Activated naive CD4-positive, alpha-beta T cell treated with anti-CD3 and anti-CD28 coated beads, Interleukin-2, amount 50 U/mL, for 16 hours (primary cell): ENCODE measurements at places on chromosomes 16 and 17.

DNA sequence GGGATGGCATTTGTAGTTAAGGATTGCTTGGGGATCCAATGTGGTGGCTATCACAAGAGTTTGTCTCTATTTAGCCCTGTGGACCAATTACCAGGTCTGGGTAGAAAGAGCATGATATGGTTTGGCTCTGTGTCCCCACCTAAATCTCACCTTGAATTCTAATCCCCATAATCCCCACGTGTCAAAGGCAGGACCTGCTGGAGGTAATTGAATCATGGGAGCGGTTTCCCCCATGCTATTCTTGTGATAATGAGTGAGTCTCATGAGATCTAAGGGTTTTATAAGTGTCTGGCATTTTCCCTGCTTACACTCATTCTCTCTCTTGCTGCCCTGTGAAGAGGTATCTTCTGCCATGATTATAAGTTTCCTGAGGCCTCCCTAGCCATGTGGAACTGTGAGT is 86.4 kb upstream of the HS3ST4 start:
- no peak for DNase-seq

DNA sequence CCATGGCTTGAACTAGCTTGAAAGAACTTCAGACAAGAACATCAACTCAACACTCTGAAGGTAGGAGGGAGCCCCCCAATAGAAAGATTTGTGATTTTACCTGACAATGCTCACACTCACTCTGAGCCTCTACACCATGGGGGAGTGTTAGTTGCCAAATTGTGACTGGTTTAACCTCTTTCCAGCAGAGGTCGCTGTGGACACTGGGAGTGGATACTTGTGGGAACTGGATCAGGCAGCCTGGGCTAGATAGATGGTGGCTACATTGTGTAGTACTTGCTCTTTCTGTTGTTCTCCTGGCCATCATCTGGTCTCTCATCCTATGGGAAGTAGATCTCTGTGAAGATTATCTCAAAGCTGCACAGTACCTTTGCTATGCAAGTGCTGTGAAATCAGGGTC is 2.9 kb downstream of the SMPD3 start:
- DNase-seq: no peak

DNA sequence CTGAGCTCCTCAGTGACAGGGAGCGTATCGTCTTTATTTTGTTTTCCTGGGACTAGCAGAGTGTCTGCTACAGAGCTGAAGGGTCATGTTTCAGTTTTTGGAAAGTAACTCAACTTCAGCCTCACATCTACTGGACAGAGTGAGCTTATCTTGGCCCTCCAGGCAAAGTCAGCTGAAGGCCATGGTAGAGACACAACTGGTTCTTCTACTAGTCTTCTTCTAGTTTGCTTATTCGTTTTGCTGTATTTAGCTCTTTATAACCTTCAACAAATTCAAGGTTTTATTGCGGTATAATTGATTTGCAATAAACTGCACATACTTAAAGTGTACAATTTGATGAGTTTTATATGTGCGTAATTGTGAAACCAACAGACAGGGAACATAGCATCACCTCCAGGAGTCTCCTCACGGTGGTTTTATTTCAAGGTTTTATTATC is 6.1 kb upstream of the PRKCA start:
- no peak for DNase-seq

GRCh38 chr16:58339452-58339981 is 44.7 kb upstream of the PRSS54 start:
- DNase-seq: no peak

DNA sequence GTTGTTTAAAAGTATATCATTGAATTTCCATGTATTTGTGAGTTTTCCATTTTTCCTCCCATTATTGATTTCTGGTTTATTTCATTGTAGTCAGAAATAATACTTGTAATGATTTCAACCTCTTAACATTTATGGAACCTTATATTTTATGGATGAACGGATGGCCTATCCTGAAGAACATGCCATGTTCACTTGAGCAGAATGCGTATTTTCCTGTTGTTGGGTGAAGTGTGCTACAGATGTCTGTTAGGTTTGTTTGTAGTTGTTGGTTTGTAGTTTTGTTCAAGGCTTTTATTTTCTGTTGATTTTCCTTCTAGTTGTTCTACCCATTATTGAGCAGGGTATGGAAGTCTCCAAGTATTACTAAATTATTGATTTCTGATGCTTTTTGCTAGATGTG is 107.2 kb upstream of the NACA2 start:
- no peak for DNase-seq
